ENCODE measurements at places on chromosomes 16 and 17.

- peak; percentile 60 for DNase-seq
Observed at GRCh38 chr17:31067691-31068184, 27.0 kb upstream of the NF1 start.

DNA sequence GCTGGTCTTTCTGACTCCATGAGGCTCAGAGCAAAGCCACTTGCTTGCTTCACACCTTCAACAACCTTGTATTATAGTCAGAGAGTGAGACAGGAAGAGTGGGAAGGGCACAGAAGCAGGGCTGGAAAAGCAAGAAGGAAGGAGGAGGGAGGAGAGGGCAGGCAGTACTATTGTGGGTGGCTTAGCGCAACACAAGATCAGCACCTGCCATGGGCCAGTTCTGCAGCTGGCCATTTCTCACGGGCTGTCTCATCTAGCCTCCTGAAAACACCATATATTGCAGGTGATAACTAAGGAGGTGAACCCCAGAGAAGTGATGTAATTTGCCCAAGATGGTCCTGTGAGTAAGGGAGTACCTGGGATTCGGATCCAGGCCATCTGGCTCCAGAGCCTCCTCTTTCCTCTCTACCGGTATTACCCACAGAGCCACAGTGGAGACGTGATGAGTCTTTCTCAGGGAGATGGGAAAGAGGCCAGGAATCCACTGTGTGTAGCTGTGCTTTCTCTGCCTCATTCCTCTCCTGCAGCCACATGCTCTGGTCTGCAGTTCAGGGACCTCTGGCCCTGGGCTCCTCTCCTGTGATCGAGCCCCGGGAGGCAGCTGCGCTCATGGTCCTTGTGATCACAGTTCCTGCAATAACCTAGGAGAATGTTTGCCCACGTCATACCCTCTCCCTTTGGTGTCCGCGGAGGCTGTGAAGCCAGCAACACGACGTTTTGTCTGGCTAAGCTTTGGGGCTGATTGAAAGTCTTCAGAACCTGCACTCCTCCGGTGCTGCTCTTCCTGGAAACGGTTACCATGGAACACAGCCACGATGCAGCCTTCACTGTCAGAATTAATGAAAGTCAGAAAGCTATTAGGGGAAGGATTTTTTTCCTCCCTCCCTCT lies 178.1 kb upstream of the CCL2 start:
- DNase-seq = no peak

- DNase-seq = no peak
Observed at GRCh38 chr16:82011199-82011641, at the start of gene SDR42E1. TSS of gene SDR42E1 (minus strand) at chr16:82011470. CDS start at chr16:82000858, 10,612 bp downstream.

GRCh38 chr17:44004077-44004760 lies at the start of gene NAGS:
TSS of gene NAGS (plus strand) at chr17:44004622. CDS start at chr17:44004664, 42 bp downstream.
- no peak for DNase-seq

DNA sequence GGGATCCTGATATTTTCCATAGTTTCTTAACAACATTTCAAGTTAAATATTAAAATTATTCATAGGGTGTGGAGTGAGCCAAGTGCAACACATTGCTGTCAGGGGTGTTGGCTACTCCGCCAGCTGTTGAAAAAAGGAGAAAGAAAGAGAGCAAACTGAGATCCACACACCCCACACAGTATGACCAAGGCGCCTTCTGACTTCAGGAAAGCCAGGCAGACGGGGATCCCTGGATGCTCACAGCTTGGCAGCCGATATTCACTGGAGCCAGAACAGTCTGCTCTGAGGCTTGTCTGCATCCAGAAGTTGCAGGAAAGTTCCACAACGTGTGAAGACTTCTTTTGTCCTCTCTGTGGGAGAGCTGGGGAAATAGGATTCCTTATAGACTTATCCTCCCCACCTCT lies 9.3 kb downstream of the CHD9NB start:
- DNase-seq = no peak

DNA sequence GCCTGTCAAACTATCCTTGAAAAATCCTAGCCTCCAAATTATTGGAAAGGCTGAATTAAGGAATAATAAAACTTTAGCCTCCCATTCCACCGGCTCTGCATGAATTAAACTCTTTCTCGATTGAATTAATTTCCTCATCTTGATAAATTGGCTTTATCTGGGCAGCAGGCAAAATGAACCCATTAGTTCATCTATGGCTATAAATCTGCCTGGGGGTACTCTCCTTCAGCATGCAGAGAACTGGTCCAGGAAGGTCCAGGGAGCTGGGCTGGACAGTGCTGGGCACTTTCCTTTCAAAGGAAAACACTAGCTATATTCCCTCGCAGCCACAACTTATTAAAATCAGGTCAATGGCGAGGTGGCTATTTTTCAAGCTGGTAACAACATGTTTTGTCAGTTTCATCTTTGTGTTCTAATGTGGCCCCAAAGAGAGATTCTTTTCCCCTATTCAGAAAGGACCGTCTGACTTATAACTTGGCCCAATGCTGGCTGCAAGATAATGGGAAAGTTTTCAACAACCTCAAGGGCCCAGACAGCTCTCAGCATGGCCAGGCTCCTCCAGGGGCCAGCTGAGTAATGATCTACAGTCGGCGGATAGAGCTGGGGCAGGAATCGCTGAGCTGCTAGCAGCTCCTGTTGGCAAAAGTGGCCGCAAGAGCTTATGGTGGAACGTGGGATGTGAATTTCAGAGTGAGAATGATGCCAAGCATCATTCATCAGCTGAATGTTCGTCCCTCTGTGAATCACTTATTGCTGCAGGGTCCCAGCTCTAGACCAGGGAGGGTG lies 326.9 kb downstream of the SLC39A11 start:
- DNase-seq = no peak

DNA sequence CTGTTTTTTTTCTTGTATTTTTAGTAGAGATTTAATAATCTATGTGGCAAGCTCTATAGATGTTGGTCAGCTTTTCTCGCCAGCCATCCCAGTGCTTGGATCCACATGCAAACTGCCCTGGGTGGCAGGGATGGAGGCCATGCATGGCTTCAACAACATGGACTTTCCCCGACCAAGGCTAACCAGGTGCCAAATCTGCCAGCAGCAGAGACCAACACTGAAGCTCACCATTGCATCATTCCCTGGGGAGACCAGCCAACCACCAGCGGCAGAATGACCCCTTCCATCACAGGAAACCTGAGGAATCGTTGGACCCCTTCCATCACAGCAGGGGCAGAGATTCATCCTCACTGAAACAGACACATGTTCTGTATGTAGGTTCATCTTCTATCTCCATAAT lies 27.7 kb upstream of the ERCC4 start:
- DNase-seq = no peak

DNA sequence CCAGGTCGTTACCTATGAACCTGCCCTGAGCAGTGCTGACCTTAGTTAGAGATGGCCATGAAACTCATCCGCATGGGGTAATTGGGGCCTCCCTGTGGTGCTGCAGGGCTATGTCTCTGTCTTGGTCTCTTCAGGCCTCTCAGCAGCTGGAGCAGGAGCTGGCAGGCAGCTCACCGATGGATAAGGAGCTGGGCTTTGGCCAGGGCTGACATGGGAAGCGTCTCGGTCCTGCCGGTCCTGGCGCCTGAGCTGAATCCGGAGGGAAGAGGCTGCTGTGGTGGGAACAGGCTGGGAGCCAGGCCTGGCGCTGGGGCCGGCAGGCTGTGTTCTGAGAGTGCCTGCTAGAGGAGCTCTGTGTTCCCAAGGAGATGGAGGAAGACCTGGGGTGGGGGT lies 10.1 kb downstream of the IL32 start:
- no peak for DNase-seq

Measured in pulmonary artery endothelial cell (primary cell).